ENCODE measurements at places on chromosomes 16 and 17. TPM values are rescaled to one million over a fixed set of nuclear protein-coding genes. Genes with fewer than 3 reads are reported as not detected.

DNA sequence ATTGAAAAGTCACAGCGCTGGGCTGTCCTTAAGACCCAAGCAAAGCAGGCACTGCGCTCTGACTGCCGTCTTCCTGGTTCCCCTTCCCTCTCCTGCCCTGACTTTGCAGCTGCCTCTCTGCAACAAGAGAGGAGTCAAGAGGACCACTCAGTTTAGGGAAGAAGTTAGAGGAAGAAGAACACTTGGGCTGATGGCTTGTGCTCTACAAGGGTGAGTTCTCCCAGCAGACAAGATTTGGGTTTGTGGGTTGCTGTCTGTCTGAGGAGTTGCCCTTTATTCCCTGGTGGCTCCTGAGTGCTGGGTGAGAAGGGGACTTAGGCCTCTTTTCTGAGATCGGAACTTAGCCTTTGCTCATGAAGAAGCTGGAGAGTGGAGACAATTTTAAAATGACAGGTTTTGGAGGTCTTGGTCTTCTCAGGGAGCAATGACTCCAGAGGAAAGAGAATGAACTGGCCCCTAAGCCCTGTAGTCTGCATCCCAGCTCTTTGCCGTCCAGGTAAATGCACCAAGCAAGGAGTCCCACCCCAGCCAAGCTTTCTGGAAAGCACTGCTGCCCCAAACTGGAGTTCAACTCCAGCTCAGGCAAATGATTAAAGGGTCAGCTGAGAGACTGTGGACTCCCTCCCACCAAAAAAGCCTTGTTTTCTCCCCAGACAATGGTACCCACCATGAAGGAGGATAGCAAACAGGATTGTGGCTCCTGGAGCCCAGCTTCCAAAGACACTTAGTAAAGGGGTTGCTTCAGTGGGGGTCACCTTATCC, 2.7 kb upstream of the HOXB9 start:
- no peak for DNase-seq

Gene PRCD
- total RNA-seq = 7.1 TPM

DNA sequence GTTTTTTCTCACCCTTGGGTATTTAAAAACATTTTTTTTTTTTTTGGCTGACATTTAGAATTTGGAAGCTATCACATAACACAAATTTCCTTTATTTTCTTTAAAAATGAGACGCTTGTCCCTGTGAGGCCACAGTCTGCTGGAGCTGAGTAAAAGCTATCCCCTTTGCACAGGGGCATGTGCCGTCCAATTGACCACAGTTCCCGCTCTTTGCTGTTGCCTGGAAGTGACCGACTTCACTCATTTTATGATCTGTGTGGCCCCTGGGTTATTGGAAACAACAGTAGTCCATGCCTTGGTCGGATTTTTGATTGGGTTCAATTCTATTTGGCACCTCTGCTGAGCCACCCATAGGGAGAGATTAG, 405.0 kb downstream of the CPPED1 start:
- DNase-seq = no peak

GRCh38 chr17:50768346-50768761, 1.0 kb upstream of the ANKRD40CL start:
- DNase-seq = no peak

DNA sequence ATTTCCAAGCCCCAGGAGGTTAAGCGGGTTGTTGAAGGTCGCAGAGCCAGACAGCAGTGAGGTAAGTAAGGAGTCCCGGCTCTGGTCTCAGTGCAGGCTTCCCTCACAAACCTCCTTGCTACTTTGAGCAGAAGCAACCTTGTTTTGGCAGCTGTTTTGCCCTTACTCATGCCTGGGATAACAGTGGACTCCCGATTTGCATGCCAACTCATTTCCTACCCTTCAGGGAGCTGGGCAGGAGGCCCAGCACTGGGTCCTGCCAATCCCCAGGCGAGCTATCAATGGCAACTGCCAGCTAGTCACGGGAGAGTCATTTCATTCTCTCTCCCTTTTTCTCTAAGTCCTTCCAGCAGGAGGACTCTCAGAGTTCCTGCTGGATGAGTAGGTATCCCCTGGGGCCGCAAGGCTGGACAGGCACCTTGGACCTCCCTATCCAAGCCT, 72.0 kb upstream of the KSR1 start:
- DNase-seq = no peak

Gene IRX6
- not detected for total RNA-seq

Gene SCNN1G
- total RNA-seq = 2.4 TPM

Gene CHST5
- total RNA-seq = not detected

- no peak for DNase-seq
Observed at GRCh38 chr17:48012151-48012520, 25.5 kb downstream of the COPZ2 start.

- DNase-seq = no peak
Observed at GRCh38 chr17:81651692-81652091, 4.7 kb downstream of the PDE6G start.

- DNase-seq = no peak
Observed at GRCh38 chr17:81832608-81833159, 407 bp downstream of the MCRIP1 start.

Gene LITAFD
- total RNA-seq = not detected

Gene BCL6B
- total RNA-seq = 12.5 TPM

GRCh38 chr17:75245011-75245410, 16.4 kb downstream of the GGA3 start:
- DNase-seq = no peak

- DNase-seq = no peak
Observed at GRCh38 chr16:4745274-4745569, 10.9 kb downstream of the DNAAF8 start.

GRCh38 chr17:56798916-56799315, 34.8 kb downstream of the C17orf67 start:
- DNase-seq = no peak

DNA sequence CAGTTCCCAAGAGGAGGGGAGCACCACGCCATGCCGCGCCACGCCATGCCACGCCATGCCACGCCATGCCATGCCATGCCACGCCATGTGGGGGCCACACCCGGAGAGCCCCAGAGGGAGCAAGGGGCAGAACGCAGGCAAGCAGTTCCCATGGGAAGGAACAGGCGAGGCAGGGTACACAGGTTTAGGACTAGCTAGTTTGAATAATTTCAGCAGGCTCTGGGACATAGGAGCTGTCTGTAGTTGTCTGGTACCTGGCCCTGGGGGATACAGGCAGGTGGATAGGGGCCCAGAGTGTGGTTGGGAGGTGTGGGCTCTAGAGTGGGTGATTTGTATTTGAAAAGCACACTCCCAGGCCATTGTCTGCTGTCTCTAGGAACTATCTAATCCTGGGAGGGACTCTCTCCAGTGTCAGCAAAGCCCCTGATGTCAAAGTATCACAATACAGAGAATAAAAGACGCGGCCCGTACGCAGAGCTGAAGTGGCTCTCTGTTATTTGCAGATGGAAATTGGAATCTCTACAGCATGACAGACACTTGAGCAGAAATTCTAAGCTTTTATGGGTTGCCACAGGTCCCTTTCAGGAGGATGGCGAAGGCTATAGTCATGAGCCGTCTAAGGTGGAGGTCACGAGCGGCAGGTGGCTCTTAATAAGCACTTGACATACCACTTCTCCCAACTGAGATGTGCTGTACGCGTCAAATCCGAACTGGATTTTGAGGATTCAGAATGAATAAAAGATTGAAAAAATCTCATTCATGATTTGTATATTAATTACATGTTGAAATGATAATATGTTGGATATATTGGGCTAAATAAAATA, 220.8 kb upstream of the TNRC6C start:
- DNase-seq = no peak

Gene GCGR
- total RNA-seq = not detected

Gene ARL4D
- 14.8 TPM for total RNA-seq

Gene NBR1
- total RNA-seq = 95.9 TPM

Gene IRF8
- total RNA-seq = 20.6 TPM

- no peak for DNase-seq
Observed at GRCh38 chr16:68823401-68824135, 19.8 kb upstream of the TANGO6 start.

DNA sequence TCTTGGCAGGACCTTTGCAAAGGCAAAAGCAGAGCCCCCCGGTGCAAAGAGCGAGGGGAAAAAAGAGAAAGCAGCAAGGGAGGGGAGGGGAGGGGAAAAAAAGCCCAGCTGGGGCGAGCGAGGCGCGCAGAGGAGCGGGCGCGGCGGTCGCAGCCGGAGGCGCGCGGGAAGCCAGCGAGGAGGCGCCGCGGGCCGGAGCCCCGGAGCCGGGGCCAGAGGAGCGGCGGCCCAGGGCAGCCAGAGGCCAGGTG, 129 bp downstream of the IRX5 start:
- DNase-seq = no peak

Gene ZNF785
- total RNA-seq = 15.7 TPM

Gene ARL16
- 19.7 TPM for total RNA-seq

GRCh38 chr17:55845385-55845784, 94.5 kb downstream of the PCTP start:
- DNase-seq = no peak

- DNase-seq = no peak
Observed at GRCh38 chr16:81927561-81928185, 83.6 kb downstream of the SDR42E1 start.

Gene ITGA2B
- total RNA-seq = 2.3 TPM

Gene CLEC16A
- 19.9 TPM for total RNA-seq

DNA sequence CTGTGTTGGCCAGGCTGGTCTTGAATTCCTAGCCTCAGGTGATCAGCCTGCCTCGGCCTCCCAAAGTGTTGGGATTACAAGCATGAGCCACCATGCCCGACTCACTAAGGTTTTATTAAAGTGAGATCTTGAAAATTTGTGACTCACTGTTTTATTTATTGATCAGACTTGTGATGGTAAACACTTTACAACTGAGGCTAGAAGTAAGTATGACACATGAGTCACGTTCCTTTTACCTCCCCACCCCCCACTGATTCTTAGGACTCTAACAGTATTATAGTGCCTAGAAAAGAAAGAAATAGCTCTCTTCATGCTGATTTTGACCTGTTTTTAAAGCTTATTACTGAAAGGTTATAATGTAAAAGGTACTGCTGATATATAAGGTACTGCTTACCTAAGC, 160.6 kb downstream of the TANC2 start:
- DNase-seq = no peak

- no peak for DNase-seq
Observed at GRCh38 chr16:709566-710499, 4.2 kb upstream of the FBXL16 start.

- DNase-seq = no peak
Observed at GRCh38 chr17:51650772-51651171, 390.4 kb downstream of the UTP18 start.

- no peak for DNase-seq
Observed at GRCh38 chr16:11093572-11094074, 149.3 kb downstream of the CLEC16A start.
